Activated CD4-positive, alpha-beta memory T cell treated with anti-CD3 and anti-CD28 coated beads, Interleukin-2, amount 10 ng/mL, durations not matched to agents 7 days and 5 days (primary cell): ENCODE measurements at places on chromosomes 12 and 14.
A peak's percentile ranks its signal among the peaks of the same experiment; 100 is the strongest.

DNA sequence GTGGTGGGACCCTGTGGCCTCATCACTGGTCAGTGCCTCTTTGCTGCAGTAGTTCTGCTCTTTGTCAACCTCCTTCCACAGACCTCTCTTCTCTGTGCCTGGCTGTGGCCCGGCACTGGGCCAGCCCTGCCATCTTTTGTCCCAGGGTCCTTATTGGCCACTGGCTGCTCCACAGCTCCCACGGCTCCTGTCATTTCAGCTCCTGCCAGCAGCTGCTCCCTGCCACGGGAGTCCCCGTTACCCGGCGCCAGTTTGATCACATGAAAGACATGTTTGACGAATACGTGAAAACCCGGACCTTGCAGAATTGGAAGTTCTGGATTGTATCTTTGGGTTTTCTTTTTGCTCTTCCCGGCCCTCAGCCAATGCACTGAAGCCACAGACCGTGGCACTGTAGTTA is 35.4 kb downstream of the IL31 start:
- DNase-seq: no peak

DNA sequence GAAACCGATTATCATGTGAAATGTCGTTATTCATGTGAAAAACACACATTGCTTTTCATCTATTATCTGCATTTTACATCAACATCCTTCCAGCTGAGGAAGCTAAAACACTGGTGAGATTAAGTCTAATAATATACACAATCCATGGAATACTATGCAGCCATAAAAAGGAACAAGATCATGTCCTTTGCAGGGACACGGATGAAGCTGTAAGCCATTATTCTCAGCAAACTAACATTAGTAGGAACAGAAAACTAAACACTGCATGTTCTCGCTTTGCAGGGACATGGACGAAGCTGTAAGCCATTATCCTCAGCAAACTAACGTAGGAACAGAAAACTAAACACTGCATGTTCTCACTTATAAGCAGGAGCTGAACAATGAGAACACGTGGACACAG is 18.3 kb downstream of the KICS2 start:
- no peak for DNase-seq

- DNase-seq: no peak
Observed at GRCh38 chr12:24915501-24915900, 33.4 kb downstream of the BCAT1 start.

- no peak for DNase-seq
Observed at GRCh38 chr14:36656687-36657398, 4.8 kb upstream of the PAX9 start.

DNA sequence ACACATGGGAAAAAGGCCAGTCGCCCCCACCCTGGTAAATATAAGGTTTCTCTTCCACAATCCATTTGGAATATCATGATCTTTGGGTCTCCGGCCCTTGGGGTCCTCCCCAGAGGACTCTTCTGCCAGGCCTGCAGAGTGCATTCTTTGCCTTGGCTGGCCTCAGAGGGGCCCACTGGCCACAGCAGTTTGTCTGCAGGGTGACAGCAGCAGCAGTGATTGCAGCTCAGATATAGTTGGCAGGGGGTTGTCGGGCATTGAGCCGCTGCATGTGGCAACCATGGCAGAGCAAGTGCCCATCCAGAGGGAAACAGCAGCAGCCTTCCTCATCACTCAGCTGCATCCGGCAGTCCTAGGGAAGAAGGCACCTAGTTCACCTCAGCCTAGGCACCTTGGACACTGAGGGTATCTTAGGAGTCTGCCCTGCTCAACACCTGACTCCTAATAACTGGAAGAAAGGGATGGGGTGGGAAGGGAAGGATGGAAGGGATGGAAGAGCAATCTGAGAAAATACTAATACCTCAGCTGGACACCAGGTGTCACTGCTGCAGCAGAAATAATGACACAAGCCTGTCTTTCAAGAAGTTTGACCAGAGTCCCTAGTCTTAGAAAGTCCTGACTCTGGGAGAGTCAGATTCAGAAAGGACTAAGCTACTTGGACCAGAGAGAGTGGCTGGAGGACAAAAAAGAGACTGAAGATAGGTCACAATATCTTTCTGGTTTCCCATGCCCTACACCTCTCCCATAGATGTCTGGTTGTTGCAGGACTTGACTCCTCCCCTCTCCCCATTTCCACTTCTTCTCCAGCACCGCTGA is 8.9 kb downstream of the AJUBA start:
- peak; percentile 43 for DNase-seq

- DNase-seq: peak; percentile 25
Observed at GRCh38 chr14:65103150-65103760, 938 bp upstream of the MAX start.

DNA sequence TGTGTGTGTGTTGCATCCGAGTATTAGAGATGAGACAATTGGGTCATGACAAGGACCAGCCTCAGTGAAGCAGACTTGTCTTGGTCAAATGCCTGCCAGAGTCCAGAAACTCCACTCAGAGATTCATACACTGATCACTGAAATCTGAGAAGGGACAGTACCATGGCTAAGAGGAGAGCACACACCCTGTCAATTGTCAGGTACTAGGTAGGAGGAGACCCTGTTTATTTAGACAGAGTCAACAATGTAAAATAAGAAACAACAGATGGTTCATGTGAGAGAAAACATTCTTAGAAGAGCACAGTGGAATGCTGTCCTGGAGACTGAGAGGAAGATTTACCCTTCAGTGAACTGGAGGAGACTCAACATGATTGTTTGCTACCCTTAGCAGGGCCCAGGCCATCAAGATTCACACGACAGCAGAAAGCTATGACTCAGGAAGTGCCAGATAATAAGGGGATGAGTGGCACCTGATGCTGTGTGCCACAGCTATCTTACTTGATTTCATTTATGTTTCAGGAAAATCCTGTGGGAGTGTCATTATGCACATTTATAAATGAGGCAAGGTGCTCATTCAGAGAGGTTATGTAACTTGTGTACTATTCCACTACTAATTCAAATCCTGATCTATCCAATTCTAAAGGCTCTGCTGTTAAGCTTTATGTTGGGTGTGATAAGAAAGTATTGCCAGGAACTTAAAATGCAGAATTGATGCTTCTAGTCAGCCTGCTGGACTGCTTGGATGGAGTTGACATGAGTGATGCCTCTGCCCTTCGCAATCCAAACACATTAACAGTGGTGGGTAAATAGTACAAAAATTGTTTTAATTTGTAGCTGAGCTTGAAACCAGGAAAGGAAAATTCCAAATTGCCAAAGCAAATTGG is 136.6 kb upstream of the NEDD1 start:
- DNase-seq: no peak

- DNase-seq: no peak
Observed at GRCh38 chr12:20625531-20625930, 69.6 kb upstream of the SLCO1C1 start.

GRCh38 chr12:105725054-105725453 is 394.6 kb downstream of the C12orf75 start:
- no peak for DNase-seq

DNA sequence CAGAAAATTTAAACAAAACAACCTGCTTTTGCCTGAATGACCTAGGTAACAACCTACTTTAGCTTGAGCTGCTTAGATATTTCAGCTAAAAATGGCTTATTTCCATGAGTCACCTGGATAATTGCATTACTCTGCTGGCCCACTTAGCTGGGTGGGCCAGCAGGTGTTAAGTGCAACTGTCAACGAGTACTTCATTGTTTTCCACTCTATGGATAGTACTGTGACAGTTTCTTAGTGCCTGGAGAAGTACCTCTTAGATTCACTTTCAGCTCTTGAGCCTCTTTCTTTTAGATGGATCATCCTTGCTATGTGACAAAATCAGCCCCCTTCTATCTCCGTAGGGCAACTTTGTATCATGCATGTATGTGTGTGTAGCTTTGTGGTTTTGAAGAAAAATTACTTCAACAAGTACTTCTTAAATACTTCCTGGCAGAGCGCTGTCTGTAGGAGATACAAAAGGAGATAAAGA is 368.2 kb upstream of the ATP2B1 start:
- DNase-seq: no peak

- DNase-seq: no peak
Observed at GRCh38 chr14:103436533-103436932, 51.3 kb downstream of the MARK3 start.

DNA sequence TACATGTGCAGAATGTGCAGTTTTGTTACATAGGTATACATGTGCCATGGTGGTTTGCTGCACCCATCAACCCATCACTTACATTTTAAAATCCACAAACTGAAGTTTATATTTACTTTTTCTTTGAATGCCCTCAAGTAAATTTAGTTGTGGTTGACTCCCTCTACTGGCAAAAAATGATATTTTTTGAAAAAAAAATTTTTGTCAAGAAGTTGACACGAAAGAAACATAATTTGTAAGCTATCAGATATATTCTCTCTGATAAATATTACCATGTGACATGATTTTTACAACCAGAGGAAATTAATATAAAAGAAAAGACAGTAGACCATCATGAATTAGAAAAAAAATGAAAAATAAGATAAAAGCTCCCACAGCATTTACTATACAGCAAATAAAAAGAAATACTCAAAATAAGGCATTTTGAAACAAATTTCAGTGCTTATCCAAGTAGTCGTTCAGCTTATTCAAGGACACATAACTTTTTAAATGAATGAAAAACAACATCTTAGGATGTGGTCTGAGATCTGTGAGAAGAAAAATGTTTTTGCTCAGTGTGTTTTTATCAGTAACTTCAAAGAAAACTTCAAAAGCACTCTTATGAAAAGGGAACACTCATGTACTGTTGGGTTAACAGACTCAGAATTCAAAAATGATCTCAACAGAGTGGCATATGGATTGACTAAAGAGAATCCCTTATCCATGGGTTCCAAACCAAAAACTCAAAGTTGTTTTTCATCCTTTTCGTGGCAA is 30.0 kb upstream of the GRIP1 start:
- DNase-seq: no peak

GRCh38 chr12:114611145-114612018 is 72.6 kb downstream of the TBX3 start:
- no peak for DNase-seq

GRCh38 chr12:110498984-110499706 is 2.8 kb downstream of the VPS29 start:
- no peak for DNase-seq

GRCh38 chr12:72111706-72112105 is 160.5 kb upstream of the TRHDE start:
- DNase-seq: no peak

GRCh38 chr12:71164568-71165197 is 6.9 kb upstream of the TSPAN8 start:
- no peak for DNase-seq

DNA sequence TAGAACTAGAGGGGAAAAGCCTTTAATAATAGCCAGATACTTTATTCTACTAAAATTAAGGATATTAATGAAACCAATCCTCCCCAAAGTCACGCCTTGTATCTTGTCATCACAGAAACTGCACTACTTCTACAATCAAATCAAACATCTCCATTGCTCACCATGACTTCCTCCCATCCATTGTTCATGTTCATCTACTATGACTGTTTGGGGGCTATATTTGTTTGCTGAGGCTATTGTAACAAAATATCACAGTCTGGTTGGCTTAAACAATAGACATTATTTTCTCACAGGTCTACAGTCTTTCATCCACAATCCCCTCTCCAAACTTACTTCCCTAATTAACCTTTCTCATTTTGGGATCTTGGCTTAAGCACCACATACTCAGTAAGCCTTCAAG is 193.6 kb upstream of the FSCB start:
- DNase-seq: no peak

DNA sequence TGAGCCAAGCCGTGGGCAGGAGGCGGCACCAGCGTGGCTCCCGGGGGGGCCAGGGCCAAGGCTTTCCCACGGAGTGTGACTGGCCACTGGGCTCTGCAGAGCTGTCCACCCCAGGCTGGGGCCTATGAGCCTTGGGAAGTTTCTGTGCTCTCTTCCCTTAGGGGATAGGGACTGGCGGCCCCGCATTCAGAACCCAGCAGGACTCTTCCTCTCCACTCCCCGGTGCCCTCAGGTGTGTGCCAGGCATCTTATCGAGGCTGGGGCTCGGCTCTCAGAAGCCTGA is 17.8 kb upstream of the EIF2B2 start:
- no peak for DNase-seq

DNA sequence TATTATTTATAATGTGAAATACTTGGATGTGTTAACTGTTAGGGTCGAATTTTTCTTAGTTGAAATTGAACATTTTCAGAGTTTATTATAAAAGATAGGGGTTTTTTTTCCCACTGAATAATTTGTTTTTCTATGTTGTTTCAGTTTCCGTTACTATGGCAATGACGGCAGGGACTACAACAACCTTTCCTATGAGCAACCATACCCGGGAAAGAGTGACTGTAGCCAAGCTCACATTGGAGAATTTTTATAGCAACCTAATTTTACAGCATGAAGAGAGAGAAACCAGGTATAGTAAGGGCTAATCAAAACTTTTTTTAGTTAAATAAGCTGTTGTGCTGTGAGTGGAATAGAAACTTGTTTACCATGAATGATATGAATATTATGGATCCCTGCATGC is 35.1 kb upstream of the BMAL2 start:
- no peak for DNase-seq

DNA sequence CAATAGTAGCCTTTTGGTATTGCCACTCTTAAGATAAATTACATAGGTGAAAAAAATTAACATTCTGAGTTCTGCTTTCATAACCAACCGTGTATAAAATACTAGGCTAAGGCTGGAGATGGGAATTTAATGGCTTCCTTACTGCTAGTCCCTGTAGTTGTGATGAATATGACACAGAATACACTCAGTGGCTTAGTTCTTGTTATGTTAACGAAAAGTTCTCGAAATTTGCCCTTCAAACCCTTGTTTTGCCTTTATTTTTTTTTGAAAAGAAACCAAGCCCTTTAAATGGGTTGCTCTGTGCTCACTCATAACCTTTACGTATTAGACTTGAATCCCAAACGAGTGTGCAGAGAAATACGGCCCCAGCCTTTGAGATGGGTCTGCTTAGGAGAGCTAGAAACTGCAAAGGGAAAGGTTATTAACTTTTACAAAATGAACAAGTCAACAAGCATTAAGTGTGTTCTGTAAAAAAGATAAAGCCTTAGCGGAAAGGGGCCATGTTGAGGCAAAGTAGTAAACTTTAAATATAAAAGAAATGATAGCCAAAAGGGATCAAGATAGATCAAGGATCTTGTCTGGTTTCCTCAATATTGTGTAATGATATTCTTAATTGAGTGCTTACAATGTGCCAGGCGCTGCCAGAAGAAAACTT is 1.7 kb downstream of the NUDT4 start:
- DNase-seq: no peak

DNA sequence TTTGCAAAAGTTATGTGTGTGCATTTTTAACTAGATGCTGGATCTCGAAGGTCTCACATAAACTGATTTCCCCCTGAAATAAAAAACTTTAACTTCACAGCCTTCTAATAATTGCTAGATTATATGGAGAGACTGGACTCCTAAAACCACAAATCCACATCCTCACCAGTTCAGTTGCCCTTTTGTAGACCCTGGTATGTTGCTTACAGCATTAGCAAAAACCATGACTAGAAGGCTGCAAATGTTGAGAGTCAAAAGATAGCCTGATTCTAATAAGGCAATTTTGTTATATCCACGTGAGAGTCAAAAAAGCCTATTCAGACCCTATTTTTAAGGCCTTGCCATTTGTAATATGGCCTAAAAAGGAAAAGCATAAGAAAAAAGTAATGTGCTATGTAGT is 37.4 kb downstream of the RASSF8 start:
- DNase-seq: no peak

GRCh38 chr12:457676-458075 is 2.1 kb upstream of the B4GALNT3 start:
- no peak for DNase-seq

- DNase-seq: no peak
Observed at GRCh38 chr12:116644806-116645205, 85.6 kb downstream of the MAP1LC3B2 start.
